Activated CD8-positive, alpha-beta memory T cell treated with anti-CD3 and anti-CD28 coated beads for 1 hour (primary cell): ENCODE measurements at places on chromosomes 3 and 15.

GRCh38 chr3:65886391-65886790 lies 152.3 kb downstream of the MAGI1 start:
- DNase-seq = no peak

DNA sequence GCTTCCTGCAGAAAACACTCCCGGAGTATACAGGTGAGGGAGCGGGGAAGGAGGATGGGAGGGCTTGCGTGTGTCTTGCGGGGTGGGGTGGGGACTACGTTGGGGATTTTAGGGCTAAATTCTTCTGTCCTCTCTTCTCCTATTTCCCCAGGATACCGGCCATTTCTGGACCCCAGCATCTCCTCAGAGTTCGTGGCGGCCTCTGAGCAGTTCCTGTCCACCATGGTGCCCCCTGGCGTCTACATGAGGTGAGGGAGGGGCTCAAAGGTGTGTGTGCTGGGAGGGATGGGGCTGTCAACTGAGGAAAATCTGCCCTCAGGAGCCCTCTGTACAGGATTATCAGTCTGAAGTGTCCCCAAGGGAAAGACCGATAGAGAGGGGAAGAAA lies 6.6 kb downstream of the DUOX1 start:
- no peak for DNase-seq

DNA sequence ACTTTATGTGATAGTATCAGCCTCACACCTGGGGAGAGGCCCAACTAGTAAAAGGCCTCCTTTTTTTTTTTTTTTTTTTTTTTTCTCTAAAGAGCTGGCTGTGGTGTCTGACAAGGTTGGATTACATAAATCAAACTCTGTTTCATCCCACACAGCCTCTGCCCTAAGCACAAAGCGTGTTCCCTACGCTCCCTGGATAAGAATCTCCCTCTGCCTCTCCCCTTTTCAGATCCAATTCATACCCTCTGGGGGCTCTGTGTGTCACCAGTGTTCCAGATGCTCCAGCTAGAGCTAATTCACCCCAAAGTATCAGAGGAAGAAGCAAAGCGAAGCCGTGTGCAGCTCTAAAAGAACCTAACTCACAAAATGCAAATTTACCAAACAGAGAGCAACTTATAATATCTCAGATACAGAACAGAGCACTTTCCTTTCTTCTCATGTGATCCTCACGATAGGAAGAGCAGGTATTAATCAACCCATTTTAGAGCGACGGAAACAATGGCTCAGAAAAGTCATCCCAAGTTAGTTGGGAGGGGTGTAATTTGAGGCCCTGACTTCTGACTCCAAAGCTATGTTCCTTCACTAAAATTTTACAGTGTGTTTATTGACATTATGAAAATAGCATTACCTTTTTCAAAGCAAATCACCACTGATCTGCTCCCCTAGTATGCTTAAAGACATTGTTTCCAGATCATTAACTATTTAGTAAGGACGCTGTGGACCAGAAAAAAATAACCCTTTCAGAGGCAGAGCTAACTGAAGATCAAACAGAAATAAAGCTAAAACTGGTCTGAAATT lies 12.4 kb downstream of the BMF start:
- no peak for DNase-seq

DNA sequence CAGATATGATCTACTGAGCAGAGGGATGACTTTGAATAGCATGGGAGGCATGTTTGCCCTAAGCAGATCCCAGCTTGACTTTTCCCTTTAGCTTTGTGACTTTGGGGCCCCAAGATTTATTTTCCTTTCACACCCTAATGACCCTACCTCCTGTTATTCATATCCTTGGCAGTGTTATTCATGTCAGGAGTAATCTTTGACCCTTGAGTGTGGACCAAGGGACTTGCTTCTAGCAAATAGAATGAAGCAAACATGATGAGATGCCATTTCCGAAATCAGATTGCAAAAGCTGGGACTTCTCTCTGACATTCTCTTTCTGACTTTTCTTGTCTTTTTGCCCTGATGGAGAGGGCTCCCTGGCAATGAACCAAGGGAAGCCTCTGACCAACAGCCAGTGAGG lies 415.4 kb upstream of the PROK2 start:
- no peak for DNase-seq

DNA sequence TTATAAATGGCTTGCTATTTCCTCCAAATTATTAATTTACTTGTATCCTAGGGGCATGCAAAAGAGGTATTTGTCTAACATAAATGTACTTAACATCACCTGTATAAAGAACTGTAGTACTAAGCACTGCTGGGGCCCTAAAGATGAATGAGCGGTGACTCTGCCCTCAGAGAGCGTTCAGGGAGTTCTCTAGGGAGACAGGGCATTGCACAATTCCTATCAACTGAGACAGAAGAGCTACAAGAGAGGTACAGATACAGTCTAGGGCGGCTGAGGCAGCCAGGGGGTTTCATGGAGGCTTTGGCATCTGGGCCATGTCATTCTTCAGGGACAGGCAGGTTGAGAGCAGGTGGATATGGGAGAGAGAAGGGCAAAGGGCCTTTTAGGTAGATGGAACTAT lies 39.9 kb upstream of the PARL start:
- no peak for DNase-seq

DNA sequence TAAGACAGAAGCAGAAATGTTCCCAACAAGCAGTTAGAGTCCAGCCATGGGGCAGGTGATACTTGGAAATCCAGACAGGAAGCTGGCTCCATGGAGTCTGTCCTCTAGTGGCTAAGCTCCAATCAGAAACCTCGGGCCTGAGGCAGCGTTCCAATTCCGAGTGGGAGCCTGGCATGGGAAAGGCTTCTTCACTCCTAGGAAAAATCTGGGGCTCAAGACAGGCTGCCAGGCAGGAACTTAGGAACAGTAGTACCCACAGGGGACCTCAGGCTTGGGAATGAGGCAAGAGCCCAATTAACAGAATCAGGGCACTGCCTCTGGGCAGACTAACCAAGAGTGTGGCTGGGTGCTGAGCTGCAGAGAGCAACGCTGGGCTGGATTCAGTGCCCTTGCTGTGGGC lies 6.2 kb upstream of the ATP13A4 start:
- DNase-seq = no peak

- no peak for DNase-seq
Measured at GRCh38 chr3:141050576-141051442, at the start of gene SPSB4. SPSB4 (plus strand) TSS chr3:141051347; CDS start chr3:141066105, 14,758 bp downstream.

DNA sequence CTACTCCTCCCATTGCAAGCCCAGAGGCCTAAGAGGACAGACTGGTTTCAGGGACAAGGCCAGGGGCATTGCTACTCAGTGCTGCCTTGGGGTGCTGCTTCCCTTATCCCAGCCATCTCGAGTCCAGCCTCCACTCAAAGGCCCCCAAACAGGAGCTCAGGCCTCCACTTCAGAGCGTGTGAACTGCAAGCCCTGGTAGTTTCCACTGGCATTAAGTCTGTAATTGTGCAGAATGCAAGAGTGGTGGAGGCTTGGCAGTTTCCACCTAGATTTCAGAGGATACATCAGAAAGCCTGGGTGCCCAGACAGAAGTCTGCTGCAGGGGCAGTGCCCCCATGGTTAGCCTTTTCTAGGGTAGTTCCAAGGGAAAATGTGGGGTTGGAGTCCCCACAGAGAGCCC lies 192.8 kb upstream of the ST8SIA2 start:
- DNase-seq = no peak
